Activated CD4-positive, alpha-beta T cell treated with anti-CD3 and anti-CD28 coated beads, Interleukin-2, amount 50 U/mL, for 1 hour (primary cell): ENCODE measurements at places on chromosomes 1 and 21.

- no peak for DNase-seq
Observed at GRCh38 chr1:27596986-27597385, 7.0 kb downstream of the AHDC1 start.

DNA sequence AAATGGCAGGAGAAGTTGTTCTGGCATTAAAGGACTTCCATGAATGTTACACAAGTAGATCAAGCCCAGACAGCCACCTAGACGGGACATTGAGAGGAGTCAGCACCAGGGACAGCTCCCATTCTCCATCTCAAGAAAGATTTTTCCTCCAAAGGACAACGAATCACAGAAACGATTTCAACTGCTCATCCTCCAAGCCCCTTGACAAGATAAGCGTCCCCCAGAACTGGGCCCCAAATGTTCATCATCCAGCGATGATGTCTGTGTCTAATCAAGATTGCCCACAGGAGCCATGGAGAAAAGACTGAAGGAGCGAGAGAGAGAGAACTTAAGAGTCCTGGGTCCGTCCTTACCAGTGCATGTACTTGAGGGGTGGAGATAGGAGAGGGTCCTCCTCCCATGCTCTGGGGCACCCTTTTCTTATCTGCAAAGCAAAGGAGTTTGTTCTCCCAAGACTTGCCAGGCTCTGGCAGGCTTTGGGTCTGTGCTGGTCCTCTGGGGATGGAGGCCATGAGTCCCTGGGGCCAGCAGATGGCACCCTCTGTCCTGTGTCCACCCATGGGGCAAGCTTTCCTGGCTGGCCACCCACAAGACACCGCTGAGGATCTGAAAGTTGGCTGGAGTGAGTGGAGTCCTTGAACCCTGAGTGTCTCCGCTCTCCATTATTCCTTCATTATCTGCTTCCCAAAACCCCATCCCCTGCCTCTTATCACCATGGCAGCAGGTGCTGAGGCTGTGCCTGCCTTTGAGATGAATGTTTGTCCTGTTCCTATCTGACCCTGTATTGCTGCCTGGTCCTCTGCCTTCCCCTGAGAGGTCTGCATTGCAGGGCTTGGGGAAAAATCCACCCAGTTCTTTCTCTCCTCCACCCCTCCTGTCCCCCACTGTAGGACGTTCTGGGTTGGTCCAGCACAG, 164.6 kb downstream of the ACTL8 start:
- no peak for DNase-seq

DNA sequence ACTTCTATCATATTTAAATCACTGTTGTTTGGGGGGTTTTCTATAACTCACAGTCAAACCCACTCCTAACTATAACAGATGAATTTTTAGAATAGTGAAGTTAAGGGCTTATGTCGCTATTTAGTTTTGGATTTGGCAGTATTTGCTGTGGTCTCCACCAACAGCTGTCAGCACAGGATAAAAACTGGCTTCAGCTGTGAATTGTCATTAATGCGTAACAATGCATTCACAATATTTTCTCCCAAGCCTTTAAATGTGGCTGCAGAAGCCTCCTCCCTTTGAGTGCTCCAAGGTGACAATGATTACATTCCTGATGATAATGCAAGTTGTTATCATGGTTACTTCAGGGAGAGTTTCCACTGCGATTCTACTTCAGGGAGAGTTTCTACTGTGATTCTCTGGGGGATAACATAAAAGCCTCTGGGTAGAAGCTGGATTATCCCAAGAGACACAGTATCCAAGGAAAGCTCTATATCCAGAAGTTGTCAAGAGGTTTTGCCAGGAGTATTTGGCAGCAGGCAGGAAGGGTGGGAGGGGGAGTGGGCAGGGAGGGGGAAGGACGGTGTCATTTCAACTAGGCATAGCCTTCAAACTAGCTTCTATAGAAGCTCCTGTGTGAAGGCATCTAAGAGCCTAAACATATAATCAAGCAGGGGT, 14.9 kb upstream of the SMIM12 start:
- DNase-seq = no peak

GRCh38 chr1:195866781-195867222, 741.4 kb downstream of the KCNT2 start:
- no peak for DNase-seq

DNA sequence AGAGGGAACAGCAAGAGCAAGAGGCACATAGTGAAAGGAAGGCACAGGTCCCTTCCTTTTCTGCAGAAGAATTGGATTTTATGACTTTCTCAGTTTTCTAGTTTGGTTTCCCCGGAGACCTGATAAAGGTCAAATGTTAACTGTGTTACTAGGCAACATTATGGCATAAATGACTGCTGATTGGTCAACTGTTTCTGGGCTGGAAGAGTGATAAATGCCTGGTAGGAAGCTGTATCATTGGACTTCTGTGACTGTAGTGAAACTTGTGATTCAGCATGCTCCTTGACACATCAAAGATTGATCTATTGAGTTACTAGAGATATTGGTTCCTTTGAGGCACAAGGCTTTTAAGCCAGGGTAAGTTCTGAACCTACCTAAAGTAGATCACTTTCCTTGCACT, 55.7 kb downstream of the LRRC8C start:
- no peak for DNase-seq

GRCh38 chr1:248924696-248925532, 18.9 kb downstream of the PGBD2 start:
- DNase-seq = peak; percentile 38

DNA sequence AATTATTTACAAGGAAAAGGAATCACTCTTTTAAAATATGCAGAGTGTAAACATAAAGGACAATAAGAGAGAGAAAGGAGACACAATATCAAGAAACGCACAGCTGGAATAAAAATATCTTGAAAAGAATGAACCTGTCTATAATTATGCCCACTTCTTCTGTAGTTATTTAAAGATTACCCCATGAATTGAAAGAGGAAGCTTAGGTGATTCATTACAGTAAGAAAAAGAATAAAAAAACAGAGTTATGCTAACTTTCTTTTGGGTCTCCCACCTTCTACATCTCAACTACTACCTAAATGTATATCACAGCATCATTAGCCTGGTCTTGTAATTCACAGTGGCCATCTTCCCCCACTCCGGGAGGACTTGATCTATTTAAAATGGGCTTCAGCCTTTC, 182.1 kb downstream of the MRPL39 start:
- no peak for DNase-seq

DNA sequence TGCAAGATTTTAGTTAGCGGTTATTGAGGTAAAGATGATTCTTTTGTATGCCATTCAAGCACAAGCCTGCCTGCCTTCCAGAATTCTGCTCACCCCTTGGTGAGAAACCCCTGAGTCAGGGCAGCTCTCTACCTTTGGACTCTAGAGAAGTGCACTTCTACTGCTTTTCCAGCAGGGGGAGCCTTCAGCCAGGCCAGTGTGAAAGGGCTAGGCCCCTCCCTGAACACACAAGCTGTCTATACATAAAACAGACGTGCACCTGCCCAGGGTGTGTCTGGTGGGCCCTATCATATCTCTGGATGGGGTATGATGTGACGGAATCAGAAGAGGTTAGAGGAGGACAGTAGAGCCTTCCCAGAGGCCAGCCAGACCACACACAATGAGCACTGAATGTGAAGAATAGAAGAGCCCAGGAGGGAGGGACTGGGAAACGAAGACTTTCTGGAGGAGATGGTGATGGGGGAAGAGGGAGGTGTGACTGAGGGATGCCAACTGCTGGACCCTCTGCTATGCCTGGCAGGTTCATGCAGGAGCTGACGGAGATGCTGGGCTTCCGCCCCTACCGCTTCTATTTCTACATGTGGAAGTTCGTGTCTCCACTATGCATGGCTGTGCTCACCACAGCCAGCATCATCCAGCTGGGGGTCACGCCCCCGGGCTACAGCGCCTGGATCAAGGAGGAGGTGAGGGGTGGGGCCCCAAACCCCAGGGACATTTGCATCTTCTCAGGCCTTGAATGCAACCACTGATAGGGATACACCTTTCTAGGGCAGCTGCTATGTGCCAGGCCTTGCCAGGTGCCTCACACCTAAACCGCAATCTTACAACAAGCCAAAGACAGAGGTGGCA, 13.0 kb upstream of the KCNC4 start:
- peak; percentile 46 for DNase-seq

GRCh38 chr1:185353124-185353523, 36.1 kb upstream of the IVNS1ABP start:
- no peak for DNase-seq

DNA sequence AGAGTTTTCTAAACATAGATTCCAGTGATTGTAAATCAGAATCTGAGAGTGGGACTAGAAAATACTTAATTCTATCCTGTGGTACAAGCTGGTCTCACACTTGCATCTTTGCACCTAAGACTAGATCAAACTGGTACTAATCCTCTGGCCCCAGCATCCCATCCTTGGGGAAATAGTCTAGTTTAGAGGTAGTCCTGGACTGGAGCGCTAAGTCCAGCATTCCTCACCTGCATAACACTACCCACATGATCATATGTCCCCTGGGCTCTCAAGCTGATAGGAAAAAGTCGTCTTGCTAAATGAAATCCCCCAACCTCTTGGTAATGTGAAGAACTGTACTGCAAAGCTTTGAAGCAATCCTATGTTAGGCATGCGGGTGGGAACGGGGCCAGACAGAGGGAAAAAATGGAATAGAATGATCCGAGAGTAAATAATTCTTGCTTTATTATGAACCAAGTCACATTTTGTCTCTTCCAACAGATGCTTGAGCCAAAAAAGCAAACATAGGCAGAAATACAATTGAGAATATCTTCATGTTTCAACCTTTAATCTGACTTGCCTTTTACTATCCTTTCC, 4.8 kb downstream of the COX20 start:
- DNase-seq = no peak

- DNase-seq = peak; percentile 41
Observed at GRCh38 chr1:207997486-207998268, 86.8 kb upstream of the CD34 start.

GRCh38 chr1:167515461-167515860, 2.9 kb downstream of the CD247 start:
- no peak for DNase-seq

- no peak for DNase-seq
Observed at GRCh38 chr1:36696261-36696940, 213.7 kb upstream of the CSF3R start.
